ENCODE measurements at places on chromosomes 13 and 19. TPM values are rescaled to one million over a fixed set of nuclear protein-coding genes. Genes with fewer than 3 reads are reported as not detected.

The SIGLEC12 gene
- 1.4 TPM for total RNA-seq

GRCh38 chr13:81171065-81171647, 830.2 kb upstream of the SPRY2 start:
- DNase-seq: no peak

DNA sequence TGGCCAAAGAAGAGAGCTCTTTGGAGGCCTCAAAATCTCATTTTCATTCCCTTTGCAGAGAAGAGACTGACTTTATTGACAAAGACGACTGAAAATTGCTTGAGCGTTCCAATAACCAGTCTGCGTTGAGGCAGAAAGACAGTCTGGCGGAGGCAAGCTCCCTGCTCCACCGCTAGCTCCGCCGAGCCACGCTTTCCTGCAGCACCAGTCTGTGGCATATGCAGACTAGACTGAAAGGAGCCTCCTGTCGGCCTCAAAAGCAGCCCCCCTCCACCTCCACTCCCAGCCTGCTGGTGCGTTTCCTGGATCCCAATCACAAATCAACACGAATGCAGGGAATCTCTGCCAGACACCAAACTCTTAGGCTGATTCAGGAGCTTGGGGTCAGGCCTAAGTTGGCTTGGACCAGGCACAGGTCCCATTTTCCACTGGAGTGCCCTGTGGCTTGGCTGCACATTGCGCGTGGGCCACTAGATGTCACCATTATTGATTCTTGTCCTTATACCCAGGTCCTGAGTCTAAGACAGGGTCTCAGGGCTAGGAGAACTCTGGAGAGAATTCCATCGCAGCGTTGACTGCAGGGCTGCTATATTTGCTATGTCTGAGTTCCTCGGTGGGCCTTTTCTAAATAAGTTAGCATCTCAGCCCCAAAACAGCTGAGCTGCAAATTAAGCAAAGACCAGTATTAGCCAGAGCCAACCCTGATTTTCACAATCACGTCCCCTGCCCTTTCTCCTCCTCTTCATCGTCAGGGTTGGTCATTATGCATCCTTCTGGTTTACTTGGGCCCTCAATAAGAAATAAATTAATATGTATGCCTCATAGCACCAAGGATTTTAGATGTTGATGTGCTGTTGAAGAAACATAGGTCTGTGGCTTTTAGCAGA, 5.2 kb upstream of the ZNF507 start:
- peak; percentile 44 for DNase-seq

DNA sequence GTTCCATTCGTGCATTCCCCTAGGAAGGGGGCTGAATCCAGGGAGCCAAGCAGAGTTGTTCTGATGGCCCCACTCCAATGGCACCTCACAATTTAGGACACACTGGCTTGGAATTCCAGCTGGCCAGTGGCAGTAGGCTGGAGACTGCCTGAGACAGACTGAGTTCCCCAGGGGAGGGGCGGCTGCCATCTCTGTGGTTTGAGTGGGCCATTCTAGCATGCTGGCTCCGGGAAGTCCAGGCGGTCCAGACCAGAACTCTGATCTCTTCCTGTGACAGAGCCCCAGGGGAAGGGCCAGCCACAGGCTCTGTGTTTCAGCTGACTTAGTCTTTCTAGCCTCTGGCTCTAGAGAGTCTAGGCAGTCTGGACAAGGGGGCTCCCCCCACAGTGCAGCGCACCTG, 29.5 kb upstream of the SLC7A1 start:
- DNase-seq: no peak

DNA sequence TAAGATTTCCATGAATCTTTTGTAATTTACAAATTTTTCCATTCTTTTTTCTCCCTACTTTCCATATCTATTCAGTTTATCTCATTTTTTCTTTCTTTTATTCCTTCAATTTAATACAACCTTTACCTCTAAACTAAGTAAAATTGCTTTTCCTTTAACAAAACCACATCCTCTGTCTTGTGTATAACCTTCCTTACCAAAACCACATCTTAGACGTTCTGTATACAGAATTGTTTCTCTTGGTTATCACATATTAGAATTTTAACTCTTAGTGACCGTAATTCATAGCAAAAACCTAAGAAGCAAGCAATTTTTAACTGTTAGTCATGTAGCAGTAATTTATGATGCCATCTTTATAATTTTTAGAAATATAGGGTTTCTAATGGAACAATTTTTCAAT, 15.0 kb downstream of the PPP5C start:
- DNase-seq: no peak

GRCh38 chr19:51187395-51188226, 37.3 kb upstream of the CD33 start:
- no peak for DNase-seq

DNA sequence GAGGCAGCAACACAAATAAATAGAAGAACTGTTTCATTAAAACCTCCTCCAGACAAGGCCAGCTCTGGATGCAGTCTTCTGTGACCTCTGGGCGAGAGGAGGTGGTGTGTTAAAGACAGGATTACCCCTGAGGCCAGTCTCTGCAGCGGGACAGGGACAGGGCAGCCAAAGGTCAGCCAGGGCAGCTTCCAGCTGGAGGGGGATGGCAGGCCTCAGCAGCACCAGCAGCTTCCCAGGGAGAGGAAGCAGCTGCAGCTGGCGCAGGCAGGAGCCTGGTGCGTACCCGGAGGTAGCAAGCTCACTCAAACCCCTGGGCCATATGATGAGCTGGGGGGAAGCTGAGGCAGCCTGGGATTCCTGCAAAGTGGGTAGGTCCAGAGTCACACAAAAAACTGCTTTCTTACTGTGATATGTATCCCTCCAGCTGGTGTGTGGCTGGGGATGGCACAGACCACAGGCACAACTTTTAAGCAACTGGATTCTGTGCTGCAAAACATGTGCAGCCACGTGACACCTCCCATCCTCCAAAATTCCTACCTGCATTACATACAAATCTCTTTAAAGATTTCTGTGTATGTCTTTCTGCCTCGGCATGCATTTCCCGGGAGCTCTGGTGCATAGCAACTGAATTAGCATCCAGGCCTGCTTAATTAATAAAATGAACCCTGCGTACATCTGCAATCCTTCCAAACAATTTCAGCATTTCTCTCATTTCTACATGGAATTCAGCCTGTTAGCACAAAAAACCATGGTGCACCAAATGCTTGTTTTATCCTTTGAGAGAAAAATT, 238.3 kb upstream of the MAB21L1 start:
- no peak for DNase-seq

DNA sequence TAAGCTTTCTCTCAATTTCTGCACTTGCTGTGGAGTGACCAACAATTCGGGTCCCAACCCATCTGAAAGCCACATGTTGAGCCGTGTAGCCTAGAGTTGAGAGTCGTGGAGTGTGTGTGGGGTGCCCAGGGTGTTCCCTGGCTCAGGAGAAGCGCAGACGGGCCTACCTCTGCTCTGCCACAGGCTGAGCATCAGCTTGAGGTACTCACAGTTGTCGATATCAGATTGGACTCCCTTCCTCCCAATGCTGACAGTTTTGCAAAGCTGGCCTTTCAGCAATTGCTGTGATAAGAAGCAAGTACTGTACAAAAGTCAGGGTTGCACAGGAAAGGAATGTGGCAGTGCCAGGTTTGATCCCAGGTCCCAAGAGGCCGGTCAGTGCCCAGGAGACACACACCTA, 133.4 kb upstream of the SPACA7 start:
- no peak for DNase-seq

DNA sequence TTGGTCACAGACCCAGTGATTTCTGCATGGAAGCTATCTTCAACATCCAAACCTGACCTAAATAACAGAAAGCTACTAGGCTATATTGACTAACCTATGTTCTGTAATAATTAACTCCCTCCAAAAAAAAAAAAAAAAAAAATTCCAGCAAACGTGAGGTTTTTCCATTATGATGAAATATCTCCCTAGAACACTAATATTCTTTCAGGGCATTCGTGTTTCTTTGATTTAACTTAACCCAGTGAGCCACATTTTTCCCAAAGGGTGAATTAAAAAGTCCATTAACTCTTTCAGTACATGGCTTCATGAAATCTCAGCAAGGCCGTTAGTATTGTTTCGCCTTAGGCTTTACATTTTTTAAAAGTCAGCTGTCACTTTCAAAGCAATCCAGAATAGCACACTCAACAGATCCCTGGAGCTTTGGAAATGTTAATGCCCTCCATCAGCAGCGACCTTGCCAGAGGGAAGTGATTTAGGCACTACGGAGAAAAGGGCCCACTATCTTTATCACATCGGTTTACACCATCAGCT, 175.8 kb downstream of the DCT start:
- no peak for DNase-seq

The PBX4 gene
- total RNA-seq: 27.6 TPM

DNA sequence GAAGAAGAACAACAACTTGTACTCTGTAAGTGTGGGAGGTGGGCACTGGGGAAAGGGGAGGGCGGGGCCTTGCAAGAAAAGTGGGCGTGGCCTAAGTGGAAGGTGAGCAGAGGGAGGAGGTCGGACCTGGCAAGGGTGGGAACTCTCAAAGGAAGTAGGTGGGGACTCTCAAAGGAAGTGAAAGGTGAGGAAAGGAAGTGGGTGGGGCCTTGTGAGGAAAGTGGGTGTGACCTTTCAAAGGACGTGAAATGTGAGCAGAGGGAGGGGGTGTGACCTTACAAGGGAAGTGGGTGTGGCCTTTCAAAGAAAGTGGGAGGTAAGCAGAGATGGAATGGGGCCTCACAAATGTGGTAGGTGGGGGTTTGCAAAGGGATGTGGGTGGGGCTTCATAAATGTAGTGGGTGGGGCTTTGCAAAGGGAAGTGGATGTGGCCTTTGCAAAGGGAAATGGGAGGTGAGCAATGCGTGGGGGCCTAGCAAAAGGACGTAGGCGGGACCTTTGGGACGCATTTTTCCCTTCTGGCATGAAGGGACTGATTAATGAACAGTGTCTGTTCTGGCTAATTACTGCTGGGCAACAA, 25.9 kb downstream of the ACSBG2 start:
- DNase-seq: peak; percentile 46

- no peak for DNase-seq
Observed at GRCh38 chr13:32737111-32737571, 150.9 kb downstream of the PDS5B start.

DNA sequence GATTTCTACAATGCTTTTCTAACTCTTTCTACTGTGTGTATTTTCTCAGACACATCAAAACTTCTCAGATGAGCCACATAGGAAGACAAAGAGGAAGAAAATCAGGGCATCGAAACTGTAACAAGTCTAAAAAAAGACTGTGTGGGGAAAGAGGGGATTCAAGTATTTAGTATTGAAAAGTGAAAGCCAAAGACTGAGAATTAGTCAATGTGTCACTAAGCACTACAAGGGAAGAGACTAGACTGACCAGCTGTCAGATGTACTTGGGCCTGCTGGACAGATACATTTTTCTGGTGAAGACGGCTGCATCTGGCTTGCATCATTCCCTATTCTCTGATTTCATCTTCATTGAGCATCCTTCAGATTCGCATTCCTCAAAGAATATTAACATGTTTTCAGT, 25.4 kb downstream of the COMMD6 start:
- no peak for DNase-seq

DNA sequence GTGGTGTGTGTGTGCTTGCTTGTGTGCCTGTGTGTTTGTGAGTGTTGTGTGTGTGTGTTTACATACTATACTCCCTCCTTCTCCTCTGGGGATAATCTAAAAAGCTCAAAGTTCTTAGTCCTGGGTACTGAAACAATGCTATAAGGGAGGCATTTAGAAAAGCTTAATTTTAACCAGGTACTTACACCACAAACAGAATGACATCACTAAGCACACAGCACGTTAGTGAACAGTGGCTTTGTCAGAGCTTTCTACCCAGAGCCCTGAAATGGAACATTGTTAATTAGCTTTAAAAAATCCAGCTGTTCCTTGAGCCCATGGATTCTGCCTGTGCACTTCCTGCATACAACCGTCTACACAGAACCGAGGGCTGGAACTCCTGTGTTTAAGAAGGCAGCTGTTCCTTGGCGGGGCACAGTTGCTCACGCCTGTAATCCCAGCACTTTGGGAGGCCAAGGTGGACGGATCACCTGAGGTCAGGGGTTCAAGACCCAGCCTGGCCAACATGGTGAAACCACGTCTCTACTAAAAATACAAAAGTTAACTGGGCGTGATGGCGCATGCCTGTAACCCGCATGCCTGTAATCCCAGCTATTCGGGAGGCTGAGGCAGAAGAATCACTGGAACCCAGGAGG, 69.6 kb upstream of the RNF113B start:
- no peak for DNase-seq
